H4 (cell line): ENCODE measurements at places on chromosomes 2 and 18. TPM values are rescaled to one million over a fixed set of nuclear protein-coding genes. Genes with fewer than 3 reads are reported as not detected.
A peak's percentile ranks its signal among the peaks of the same experiment; 100 is the strongest.

The GPR17 gene
- not detected in 2 replicates for total RNA-seq

The RUFY4 gene
- total RNA-seq, result not detected in 2 replicates

The CD8B gene
- not detected in 2 replicates for total RNA-seq

The TXNDC2 gene
- 0.29 and 0.55 TPM in 2 replicates for total RNA-seq

The NETO1 gene
- not detected in 2 replicates for total RNA-seq

- no peak for DNase-seq
Observed at GRCh38 chr2:38850045-38850444, 25.7 kb downstream of the DHX57 start.

GRCh38 chr2:73292316-73292905, 937 bp downstream of the EGR4 start:
- DNase-seq, result no peak

DNA sequence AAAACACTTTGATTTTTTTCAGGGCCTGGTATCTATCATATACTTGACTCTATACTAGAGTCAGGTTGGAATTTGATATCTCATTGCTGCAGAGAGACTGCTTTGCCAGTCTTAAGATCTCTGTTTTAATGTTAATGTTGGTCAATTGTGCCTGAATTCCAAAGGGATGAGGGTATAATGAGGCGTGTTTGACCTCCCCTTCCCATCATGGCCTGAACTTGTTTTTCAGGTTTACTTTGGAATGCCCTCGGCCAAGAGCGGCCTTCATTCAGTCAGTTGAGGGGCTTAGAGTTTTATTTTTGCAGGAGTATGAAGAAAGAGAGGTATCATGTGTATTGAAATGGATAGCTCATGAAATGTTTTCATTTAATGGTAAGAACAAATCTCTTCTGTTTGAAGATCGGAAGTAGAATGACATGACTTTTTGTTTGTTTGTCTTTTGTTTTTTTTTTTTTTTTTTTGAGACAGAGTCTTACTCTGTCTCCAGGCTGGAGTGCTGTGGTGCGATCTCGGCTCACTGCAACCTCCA, 119.0 kb downstream of the KIAA1328 start:
- DNase-seq, result no peak

- DNase-seq, result no peak
Observed at GRCh38 chr2:172839446-172839845, 103.8 kb downstream of the RAPGEF4 start.

GRCh38 chr18:56468396-56468795, 170.0 kb downstream of the TXNL1 start:
- no peak for DNase-seq

- DNase-seq, result peak; percentile 21
Observed at GRCh38 chr2:39059366-39059952, 61.4 kb downstream of the SOS1 start.

- no peak for DNase-seq
Observed at GRCh38 chr2:200625282-200625681, 39.5 kb downstream of the AOX1 start.

GRCh38 chr2:108271691-108272253, 16.9 kb upstream of the SULT1C2 start:
- DNase-seq, result peak; percentile 87

DNA sequence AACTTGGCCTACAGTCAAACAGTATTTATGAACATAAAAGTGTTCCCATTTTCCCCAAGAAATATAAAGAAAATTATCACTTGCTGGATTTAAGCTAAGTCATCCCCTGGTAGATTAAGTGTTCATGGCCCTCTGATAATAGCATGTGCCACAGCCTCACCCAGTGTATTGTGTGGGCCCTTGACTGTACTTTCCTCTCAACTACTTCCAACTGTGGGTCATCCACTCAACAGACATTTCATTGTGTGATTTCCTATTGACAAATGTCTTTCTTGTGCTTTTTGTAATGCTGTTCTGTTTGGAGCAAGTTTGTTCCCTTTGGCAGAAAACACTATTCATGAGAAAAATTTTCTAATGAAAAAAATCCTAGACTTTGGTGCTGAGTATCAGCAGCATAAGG, 48.4 kb upstream of the TMEM17 start:
- DNase-seq, result no peak

DNA sequence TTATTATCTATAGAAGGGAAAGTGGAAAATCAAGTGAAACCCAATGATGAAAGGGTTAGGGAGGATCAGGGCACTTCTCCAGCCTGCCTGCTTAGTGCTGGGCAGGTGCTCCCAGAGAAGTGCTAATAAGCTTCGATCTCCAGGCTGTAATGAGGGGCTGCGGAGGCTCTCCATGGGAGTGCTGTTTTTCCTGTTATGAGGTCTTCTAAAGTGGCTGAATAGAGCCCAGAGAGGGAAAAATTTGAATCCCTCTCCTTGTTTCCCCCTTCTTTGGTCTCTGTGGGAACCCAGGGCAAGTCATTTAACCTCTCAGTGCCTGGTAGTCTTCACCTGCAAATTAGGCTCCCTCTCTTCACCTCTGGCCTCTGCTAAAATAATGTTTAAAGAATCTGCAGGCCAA, 351.7 kb upstream of the DCC start:
- no peak for DNase-seq

GRCh38 chr2:30048636-30049175, 98.1 kb upstream of the YPEL5 start:
- no peak for DNase-seq

DNA sequence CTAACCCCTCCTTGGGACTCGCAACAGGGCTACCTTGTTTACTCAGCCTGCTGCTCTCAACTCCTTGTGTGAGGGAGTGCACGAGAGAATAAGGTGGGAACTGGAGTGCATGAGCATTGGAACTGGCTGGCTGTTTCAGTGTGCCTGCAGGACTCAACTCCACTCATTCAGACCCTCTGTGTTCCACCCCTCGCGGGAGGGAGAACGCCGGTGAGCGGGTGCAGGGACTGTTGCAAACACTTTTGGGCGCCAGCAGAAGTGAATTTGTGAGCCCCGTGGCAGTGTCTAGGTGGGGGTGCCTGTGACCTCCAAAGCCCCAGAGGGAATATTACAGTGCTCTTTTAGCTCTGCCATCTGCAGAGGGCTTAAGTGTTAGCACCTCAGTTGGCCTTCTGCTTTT, 1978.3 kb upstream of the PIK3C3 start:
- no peak for DNase-seq

DNA sequence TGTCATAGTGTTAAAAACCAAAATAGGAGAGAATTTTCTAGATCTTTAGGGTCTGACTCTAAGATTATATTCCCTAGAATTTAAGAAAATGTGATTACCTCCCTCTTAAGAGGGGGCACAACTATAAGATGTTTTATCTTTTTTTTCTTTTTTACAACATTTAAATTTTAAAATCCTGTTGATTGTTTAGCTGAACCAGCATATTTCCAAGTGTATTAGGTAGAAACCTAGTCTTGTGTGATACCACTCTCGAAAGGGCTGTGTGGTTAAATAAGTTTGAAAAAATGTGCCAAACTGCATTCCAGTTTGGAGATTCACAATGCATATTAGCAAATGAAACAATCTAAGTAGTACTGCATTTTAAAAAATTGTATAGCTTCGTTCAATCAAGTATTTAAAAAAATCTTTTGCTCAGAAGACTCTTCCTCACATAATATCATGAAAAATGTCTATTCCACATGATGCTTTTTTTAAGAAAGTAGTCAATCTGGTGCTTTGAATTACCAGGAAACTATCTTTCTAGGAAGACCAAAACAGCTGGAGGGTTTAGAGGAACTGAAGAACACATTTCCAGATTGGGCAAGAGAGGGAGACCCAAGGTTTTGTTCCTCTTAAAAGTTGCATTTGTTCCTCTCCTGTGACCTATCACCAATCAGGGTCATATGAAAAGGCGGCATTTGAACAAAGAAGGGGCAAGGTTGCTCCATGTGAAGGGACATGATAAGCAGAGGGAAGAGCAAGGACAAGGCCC, 98.8 kb downstream of the DPP4 start:
- DNase-seq, result no peak
